ENCODE measurements at places on chromosomes 3 and 15. TPM values are rescaled to one million over a fixed set of nuclear protein-coding genes. Genes with fewer than 3 reads are reported as not detected.

Gene PYGO1
- total RNA-seq = not detected

Gene LRRIQ4
- total RNA-seq = 0.35 TPM

Gene SLC28A2
- not detected for total RNA-seq

Gene GCSAM
- total RNA-seq = 8.6 TPM

Gene LSAMP
- not detected for total RNA-seq

Gene CAPN3
- total RNA-seq = 4.6 TPM

Gene XCR1
- total RNA-seq = not detected

Gene ZNF620
- total RNA-seq = 5.7 TPM

Gene IL20RB
- total RNA-seq = 1.7 TPM

Gene PLA2G4B
- total RNA-seq = 2.8 TPM

Gene CYP11A1
- total RNA-seq = not detected

Gene MOBP
- total RNA-seq = not detected

Gene WDR49
- not detected for total RNA-seq

Gene MYZAP
- total RNA-seq = not detected

Gene SLC24A5
- not detected for total RNA-seq

Gene CCDC54
- total RNA-seq = not detected

Gene MST1R
- 2.5 TPM for total RNA-seq

Gene RETNLB
- total RNA-seq = not detected

Gene FMN1
- not detected for total RNA-seq

Gene EAF2
- total RNA-seq = 22.0 TPM

Gene CCR1
- 35.3 TPM for total RNA-seq

Gene DLL4
- 0.12 TPM for total RNA-seq

Gene COL6A5
- total RNA-seq = 0.02 TPM

Gene PDIA5
- total RNA-seq = 9.4 TPM

Gene SLC38A3
- total RNA-seq = not detected

Gene HDGFL3
- 91.0 TPM for total RNA-seq

Gene ZCWPW2
- total RNA-seq = not detected

Gene SI
- not detected for total RNA-seq

Gene TWF2
- 131 TPM for total RNA-seq

Gene SH2D7
- 0.28 TPM for total RNA-seq

Gene RHCG
- total RNA-seq = not detected

Gene IGDCC3
- not detected for total RNA-seq

Gene CP
- not detected for total RNA-seq
